Neural crest cell (in vitro differentiated cells): ENCODE measurements at places on chromosomes 1 and 21. TPM values are rescaled to one million over a fixed set of nuclear protein-coding genes. Genes with fewer than 3 reads are reported as not detected.

Gene HSPB7
- total RNA-seq, result not detected in 2 replicates

Gene PTGFR
- total RNA-seq, result 0.07 and 0.32 TPM in 2 replicates

Gene AQP10
- total RNA-seq, result not detected in 2 replicates

Gene DNM3
- 3.5 and 3.9 TPM in 2 replicates for total RNA-seq

Gene DYNLT5
- 1.6 and 2.0 TPM in 2 replicates for total RNA-seq

Gene TNFRSF8
- total RNA-seq, result not detected in 2 replicates

Gene FRRS1
- 8.2 and 9.3 TPM in 2 replicates for total RNA-seq

Gene ALX3
- 0.21 TPM in 1 of 2 replicates, not detected in the other for total RNA-seq

Gene OR2M4
- not detected in 2 replicates for total RNA-seq

DNA sequence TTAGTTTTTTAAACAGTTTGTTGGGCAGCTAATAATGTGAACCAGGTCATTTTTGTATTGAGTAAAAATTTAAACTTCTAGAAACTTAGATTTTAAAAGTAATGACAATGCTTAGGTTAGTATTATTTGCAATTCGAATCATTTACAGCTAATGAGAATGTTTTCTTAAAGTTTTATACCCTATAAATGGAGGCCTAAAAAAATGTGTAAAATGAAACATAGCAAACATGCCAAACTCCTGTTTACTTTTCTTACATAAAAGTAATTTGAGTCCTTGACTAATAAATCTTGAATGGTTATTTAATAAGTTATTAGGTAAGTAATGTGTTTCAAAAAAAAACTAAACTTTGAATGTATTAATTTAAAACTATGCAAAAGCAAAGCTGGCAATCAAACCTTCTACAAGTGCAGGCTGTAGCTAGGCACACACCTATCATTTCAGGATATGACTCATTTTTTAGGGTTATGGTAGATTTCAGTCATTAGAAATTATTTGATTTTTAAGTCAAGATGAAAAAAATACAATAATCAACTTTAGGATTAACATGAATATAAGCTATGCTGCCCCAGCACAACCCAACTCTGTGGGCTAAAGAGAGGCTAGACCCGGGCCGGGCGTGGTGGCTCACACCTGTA is 41.5 kb downstream of the CLSTN1 start:
- no peak for DNase-seq

DNA sequence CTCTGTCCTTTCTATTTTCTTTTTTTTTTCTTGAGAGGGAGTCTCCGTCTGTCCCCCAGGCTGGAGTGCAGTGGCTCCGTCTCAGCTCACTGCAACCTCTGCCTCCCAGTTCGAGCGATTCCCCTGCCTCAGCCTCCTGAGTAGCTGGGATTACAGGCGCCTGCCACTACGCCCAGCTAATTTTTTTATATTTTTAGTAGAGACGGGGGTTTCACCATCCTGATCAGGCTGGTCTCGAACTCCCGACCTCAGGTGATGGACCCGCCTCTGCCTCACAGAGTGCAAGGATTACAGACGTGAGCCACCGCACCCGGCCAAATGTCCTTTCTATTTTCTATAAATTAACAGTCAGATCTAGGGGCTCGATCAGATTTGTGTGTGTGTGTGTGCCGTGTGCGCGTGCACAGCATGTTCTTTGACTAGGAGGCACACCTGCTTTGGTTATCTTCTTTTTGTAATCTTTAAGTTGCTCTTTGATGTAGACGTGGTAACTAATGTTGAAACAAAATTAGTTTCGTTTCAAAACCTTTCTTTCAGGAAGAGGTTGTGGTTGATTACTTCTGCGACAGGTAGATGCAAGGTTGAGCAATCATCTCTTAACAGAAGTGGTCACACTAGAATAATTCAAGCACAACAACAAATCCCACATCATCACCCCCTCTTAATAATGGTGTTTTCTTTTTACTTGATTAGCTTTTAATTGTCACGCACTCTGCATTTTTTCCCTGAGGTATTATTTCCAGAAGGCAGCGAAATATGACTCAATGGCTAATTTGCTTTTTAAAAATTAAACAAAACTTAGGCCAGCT is 779 bp upstream of the DEGS1 start:
- DNase-seq, result no peak

GRCh38 chr1:213303286-213303685 is 252.2 kb downstream of the RPS6KC1 start:
- no peak for DNase-seq

DNA sequence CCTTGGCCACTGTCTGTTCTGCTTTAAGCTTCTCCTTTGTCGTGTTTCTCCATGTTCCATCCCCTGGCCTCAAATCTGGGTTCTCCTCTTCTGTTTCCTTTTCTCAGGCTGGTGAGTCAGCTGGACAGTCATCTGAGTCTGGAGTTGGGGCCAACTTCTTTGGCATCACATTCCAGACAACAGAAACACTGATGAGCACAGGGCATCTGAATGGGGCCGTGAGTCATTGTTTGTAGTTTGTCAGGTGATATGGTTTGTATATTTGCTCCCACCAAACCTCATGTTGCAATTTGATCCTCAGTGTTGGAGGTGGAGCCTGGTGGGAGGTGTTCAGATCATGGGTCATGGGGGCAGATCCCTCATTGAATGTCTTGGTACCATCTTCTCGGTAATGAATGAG is 14.3 kb upstream of the OLIG2 start:
- no peak for DNase-seq

- DNase-seq, result no peak
These were observed 97.8 kb upstream of the ZC3H11B start for GRCh38 chr1:219710529-219711194.

DNA sequence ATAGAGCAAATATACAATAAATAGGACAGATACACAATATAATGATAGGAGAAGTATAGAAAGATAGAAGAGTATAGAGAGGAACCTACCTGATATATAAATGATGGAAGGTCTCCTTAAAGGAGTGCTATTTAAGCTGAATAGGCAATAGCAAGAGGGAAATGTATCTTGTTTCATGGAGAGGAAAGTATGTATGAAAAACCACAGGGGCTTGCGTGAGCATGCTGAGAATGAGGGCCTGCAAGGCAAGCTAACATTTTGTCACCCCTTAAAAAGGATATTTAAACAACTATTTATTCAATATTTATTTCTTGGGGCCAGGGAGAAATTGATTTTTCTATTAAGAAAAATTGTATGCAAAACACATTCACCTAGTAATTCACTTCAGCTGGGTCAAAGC is 150.9 kb upstream of the ZRANB2 start:
- no peak for DNase-seq

GRCh38 chr1:11483581-11484320 is 4.8 kb downstream of the DISP3 start:
- no peak for DNase-seq

GRCh38 chr1:85406081-85406480 is 58.9 kb downstream of the DDAH1 start:
- no peak for DNase-seq

GRCh38 chr1:58996341-58997059 is 212.7 kb upstream of the JUN start:
- DNase-seq, result no peak

DNA sequence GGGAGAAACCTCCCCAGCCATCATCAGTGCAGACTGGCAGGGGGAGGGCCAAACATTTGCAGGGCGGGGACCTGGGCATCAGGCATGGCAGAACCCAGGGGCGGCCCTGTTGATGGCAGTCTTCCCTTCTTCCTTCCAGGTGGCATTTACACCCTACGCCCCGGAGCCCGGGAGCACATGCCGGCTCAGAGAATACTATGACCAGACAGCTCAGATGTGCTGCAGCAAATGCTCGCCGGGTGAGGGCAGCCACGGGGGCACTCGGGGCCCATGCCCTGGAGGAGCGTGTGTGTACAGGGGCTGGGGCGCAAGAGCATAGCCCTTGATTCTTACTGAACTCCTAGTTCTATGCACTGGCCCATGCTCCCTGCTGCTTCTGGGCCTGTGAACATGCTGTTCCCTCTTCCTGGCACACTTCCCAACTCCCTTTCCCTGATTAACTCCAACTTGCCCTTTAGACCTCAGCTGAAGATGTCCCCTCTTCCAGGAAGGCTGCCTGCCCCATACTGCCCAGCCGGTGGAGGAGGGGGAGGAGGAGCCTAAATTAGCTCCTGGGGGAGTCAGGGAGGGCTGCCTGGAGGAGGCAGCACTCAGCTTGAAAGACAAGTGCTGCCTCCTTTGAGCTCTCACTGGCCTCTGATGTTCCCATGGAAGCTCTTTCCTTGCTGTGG is 22.0 kb downstream of the TNFRSF1B start:
- no peak for DNase-seq

DNA sequence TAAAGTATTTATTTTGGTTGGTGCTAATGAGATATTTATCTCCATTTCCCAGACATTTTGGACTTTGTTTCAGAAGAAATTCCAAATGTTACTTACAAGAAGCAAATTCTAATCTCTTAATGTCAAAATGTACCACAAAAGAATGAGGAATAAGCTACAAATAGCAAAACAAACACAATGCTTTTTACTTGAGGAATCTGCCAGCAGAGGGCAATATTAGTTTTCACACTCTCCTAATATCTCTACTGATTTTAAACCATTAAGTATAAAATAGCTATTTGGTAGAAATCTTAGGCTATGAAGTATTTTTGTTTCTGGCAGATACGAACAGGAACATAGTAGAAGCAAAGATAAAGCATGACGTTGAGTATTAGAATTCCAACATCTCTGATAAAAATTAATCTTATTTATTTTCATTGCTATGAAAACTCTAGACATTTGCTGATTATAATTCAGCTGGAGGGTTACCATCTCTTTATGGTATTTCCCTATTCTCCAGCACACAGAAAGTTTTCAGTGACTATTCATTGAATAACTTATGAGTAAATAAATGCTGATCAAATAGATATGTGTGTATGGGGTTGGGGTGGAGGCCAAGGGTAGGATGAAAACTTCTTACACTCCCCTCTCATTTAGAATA is 13.4 kb upstream of the HMCN1 start:
- no peak for DNase-seq

GRCh38 chr1:70194601-70195000 is 10.8 kb downstream of the LRRC40 start:
- no peak for DNase-seq

DNA sequence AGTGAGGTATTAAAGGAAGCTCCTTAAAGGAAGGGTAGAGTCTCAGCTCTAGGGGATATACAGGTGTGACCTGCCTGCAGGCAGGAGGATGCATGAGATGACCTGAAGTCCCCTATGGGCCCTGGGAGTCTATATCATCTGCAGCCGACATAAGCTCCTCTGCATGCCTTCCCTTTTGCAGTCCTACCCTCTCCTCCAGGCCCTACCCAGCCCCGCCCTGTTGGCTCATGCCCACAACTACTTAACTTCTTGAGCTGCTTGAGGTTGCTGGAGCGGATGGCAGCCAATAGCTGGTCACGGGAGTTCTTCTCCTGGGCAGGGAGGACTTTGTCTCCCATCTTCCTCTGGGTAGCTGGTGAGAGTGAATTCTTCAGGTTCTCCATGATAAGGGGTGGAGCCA is 10.3 kb downstream of the SHISA4 start:
- no peak for DNase-seq
